ENCODE measurements at places on chromosomes 3 and 15. TPM values are rescaled to one million over a fixed set of nuclear protein-coding genes. Genes with fewer than 3 reads are reported as not detected.
A peak's percentile ranks its signal among the peaks of the same experiment; 100 is the strongest.

DNA sequence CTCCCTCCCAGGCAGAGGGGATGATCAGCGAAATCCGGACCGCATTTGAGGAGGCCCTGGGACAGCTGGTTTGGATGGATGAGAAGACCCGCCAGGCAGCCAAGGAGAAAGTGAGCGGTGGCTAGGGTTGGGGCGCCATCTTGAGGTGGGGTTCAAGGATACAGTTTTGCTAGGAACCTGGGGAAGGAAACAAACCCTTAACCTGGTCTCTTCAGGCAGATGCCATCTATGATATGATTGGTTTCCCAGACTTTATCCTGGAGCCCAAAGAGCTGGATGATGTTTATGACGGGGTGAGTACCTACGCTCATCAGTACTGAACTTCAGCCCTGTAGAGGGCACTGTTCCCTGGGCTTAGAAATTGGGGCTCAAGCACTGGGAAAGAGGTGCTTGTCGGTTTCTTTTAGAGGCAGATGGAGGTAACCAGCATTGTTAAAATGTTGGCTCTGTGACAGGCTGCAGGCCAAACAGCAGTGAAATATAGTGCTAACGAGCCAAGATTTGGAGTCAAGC lies 9.6 kb upstream of the PSMD2 start:
- DNase-seq, result peak; percentile 47

SLC7A14 gene
- 0.12 TPM for total RNA-seq

DNA sequence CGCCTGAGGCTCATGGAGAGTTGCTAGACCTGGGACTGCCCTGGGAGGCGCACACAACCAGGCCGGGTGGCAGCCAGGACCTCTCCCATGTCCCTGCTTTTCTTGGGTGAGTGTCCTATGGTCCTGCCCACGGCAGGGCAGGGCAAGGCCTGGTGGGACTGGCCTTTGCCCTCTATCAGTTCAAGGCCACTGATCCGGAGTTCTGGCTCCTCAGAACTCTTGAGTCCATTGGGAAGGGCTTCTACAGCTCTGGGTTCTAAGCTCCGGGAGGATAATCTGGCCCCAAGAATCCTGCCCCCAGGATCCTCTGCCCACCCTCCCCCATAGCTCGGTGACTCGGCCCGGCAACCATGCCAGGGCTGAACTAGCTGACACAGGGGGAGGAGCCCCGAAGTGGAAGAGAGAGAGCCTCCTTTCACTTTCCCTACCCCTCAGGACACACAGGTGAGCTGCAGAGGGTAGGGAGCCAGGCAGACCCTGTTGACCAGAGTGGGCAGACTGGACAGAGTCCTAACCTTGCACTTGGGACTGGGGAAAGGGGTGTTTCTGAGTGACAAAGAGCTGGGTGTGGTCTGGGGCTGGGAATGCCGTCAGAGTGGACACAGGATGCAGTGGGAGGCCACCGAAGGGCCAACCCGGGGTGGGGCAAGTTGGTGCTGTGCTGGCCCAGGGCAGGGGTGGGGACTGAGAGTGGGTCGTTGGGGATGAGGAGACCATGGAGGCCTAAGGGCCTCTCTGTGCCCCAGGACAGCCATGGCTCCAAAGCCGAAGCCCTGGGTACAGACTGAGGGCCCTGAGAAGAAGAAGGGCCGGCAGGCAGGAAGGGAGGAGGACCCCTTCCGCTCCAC lies 664 bp downstream of the PARP3 start:
- peak; percentile 69 for DNase-seq

MLH1 gene
- 85.8 TPM for total RNA-seq

DNA sequence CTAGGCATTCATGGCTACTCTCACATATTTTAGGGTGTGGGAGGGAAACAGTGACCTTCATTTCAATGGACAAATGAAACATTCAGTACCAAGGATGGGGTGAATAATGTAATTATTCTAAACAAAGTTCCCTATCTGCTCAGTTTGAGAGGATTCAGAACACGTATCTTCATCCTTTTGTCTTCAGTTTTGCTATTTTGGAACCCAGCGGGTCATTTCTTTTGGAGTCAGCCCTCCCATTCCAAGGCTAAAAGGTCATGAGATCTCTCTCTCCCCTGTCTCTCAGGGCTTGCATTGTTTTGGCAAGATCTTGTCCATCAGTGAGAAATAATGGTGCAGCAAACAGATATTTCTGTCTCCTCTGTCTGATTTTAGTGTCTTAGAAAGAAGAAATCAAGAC lies 16.3 kb upstream of the GATM start:
- no peak for DNase-seq

DNA sequence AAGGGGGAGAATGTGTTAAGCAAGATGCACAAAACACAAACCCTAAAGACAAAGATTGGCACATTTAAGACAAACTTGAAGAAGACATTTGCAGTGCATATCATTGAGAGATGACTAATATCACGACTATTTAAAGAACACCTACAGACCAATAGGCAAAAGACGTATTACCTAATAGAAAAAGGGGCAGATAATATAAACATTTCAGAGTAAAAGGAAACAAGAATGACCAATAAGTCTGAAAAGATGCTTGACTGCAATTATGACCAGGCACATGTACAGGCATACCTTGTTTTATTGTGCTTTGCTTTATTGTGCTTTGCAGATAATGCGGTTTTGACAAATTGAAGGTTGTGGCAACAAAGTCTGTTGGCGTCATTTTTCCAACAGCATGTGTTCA lies 4.9 kb downstream of the HACD3 start:
- DNase-seq, result no peak

GRCh38 chr15:91228383-91228782 lies 128.3 kb downstream of the SV2B start:
- no peak for DNase-seq

DNA sequence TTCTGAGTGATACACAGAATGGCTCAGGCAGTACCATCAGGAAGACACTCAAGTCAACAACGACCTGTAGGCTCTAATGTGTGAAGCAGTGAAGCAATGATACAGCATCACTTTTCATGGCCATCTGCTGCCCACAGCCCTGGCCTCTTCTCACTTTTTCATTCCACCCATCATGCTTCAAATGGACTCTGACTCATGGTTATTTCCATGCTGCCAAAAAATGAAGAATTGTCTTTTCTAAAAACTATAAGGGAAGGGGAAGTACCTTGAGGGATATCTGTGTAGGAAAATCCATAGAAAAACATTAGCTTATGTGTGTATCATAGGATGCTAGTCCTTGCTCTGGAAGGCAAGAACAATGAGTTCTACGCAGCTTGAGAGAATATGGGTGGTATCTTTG lies 11.5 kb downstream of the HGD start:
- no peak for DNase-seq

- DNase-seq, result no peak
These were observed 308.8 kb upstream of the PDZRN3 start for GRCh38 chr3:73933585-73933984.

DNA sequence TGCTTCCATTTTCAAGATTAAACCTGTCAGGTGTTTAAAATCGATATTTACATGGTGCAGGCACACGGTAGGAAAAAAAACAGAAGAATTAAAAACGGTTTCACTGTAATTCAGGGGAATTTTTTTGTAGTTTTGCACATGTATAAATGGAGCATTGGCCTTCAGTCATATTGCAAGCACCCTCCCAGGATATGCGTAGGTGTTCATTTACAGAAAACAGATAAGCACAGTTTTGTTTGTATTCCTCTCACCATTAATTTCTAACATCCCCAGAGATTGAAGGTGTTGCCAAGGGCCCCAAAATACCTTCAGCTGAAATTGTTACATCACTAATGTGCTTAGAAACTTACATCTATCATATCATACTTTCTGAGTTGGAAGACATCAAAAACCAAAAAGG lies 427.1 kb upstream of the NR2F2 start:
- no peak for DNase-seq

GOLGA8J gene
- total RNA-seq, result not detected
